ENCODE measurements at places on chromosomes 2 and 18. TPM values are rescaled to one million over a fixed set of nuclear protein-coding genes. Genes with fewer than 3 reads are reported as not detected.

DNA sequence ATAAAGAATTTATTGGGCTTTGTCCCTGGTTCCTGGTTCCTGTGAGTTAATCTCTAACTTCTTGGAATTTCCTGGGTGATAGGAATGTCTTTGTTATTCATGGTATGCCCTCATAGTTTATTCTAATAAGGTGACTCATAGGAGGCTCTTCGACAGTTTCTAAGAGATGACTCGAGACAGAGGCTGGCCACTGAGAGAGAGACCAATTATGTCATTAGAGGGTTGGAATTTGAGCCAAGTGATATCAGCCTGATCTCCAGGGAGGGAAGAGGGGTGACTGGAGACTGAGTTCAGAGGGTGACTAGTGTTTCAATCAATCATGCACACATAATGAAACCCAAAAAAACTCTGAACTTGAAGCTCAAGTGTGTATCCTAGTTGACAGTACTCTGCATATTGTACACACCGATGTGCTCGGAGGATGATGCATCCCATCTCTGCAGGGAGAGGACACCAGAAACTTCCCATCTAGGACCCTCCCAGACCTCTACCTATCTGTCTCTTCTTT lies 185.7 kb downstream of the MTCL1 start:
- peak; percentile 74 for DNase-seq

DNA sequence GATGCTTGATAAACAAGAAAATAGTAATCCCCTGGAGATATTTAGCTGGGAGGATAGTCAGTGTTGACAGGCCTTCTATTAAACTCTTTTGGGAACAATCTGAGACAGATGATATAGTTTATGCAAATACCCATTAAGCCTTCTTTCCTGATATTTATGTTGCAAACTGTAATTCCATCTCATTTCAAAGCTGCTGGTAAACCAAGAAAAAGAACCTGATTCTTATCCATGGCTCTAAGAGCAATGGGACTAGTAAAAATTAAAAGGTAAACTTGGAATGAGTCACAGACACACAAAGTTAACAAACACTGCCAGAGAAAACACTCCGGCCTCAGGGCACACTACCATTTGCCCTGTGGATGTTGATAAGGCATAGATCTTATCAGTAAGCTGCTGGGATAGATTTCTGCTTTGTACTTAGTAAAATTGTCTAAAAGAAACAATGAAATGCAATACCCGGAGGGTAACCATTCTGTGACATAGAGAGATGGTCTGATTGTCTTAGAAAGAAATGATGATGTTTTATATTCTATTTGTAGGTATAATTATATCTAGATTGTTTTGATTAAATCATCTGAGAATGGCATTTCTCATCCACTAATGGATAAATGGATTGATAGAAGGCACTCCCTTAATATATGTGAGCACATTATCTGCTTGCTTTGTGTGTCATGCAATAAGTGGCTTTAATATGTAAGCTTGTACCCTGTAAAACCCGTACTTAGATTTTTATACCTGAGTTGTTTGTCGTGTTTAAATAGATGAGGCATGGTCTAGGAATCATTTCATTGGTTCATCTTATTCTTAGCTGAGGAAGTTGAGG lies 13.2 kb downstream of the GALR1 start:
- no peak for DNase-seq

GRCh38 chr18:73245345-73245744 lies 377.6 kb upstream of the NETO1 start:
- no peak for DNase-seq

The FAM136A gene
- 35.8 TPM for total RNA-seq

DNA sequence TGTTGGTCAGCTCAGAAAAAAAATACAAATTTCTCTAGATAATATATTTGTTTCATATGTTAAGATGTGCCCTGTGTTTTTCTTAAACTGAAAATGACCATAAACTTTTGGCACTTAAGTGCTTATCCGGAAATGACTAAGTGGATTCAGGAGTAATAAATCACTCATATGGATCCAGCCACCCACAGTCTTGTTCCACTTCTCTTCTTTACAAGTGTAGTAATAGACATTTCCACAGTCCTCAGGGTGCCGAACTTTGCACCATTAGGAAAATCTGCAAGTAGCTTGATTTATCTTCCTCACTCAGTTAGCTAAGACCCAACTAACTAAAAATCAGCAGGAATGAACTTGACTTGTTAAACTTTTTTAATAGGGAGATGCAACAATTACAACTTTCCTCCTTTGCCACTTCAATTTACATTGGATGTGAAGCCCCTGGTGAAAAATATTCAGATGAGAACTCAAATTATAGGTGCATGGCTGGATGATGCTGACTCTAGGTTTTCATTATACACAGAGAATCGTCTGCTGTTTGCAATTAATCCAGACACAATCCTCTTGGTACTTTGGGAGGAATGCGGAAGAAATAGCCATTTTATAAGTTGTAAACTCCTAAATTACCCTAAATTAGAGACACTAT lies 322.5 kb downstream of the ARHGAP15 start:
- DNase-seq, result peak; percentile 36

The HOXD11 gene
- total RNA-seq, result not detected

DNA sequence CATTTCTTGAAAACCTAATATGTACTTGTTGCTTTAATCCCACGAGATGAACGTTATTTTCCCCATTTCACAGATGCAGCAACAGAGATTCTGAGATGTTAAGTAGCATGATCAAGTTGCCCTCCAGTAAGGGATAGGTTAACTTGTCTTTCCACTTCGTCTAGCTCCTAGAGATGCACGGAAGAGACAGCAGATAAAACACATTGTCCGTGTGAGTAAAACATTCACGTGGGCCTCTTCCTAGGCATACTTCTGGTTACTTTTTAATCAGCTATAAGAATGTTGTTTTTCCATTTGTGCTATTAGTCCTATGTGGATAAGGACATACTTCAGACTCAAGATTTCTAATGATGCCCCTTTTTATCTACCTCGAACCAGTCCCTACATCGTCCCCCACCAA lies 1.2 kb upstream of the ARHGAP28 start:
- DNase-seq, result no peak

- DNase-seq, result no peak
Measured at GRCh38 chr18:58593938-58594337, 35.0 kb downstream of the ALPK2 start.

DNA sequence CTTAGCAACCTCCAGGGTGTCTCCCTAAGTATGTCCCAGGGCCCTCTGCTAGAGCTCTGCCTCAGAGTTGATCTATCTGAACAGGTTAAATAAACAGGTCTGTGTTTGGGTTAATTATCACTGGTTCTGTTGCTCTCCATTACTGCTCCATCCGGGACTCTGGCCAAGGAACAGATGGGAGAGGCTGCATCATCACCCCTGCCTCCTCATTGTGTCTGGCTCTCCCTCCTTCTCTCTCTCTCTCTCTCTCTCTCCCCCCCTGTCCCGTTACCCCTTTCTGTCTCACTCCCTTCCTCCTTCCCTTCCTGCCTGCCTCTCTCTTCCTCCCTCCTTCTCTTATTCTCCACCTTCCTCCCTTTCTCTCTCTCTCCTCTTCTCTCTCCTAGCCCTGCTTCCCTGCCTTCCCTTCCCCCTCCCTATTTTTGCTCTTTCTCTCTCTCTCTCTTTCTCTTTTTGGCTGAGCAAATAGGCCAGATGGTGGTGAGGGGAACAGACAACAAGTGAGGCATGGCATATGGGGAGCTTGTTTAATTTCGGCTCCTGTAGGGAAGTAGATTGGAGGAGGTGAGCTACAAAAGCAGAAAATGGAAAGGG lies 62.1 kb downstream of the SETBP1 start:
- DNase-seq, result no peak

GRCh38 chr18:10040287-10041011 lies 126.6 kb downstream of the VAPA start:
- peak; percentile 23 for DNase-seq

- DNase-seq, result no peak
Measured at GRCh38 chr18:53426666-53427184, 797.7 kb downstream of the MBD2 start.

DNA sequence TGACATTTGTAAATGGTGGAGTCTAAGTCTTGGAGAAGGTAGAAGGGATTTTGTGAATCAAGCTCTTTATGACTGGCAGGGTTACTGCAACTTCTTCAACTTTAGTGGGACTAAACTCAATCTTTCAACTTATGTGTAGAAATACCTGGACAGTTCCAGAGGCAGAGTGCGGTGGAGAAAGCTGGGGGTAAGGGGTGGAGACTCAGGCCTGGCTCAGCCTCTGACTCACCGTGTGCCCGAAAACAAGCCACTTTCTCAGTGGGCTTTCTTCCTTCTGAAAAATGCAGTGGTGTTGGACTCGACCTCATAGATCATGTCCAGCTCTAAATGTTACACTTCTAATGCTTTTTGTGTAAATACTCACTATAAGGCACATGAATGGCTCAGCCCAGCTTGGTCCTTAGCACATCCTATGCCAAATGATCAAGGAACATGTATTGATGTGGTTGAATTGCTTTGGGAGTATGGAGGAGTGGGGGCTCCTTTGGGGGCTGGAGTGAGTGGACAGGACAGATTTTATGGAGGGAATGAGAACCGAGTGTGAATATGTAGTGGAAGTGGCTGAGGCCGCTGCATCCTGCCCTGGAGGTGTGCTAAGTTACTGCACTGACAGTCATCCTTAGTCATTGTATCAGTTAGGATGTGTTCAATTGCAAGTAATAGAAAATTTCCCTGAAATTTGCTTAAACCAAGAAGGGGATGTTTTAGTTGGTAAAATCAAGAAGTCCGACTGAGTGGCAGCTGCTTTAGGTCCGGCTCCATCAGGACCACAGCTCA lies 32.2 kb upstream of the IGFBP5 start:
- no peak for DNase-seq

DNA sequence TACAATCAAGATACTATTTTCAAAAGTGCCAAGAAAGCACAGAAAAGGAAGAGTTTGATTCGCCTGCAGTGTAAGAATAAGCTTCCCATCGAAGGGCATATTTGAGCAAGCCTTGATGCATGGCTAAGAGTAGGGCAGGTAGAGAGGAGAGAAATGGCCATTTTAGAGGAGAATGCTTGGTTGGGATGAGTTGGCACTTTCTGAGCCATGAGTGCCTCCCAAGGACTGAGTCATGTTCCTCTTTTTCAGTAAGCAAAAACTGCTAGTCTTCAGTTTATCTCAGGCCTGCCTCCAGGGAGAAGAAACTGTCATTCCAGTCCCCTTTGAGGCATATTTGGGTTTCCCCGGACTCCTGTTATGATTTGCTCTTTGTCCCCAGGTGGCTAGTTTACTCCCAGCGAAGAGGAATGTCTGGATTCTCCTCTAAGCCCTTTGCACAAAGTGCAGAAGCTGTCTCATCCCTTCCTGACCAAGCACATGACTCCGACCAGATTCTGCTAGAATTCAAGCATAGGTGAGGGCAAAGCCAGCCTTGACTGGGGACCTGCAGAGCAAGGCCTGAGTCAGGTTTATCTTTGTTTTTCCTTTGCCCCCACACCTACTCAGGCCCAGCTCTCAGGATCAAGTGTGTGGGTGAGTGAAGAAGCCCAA lies 115.2 kb downstream of the TTC32 start:
- DNase-seq, result no peak

The TTC39C gene
- 30.5 TPM for total RNA-seq

DNA sequence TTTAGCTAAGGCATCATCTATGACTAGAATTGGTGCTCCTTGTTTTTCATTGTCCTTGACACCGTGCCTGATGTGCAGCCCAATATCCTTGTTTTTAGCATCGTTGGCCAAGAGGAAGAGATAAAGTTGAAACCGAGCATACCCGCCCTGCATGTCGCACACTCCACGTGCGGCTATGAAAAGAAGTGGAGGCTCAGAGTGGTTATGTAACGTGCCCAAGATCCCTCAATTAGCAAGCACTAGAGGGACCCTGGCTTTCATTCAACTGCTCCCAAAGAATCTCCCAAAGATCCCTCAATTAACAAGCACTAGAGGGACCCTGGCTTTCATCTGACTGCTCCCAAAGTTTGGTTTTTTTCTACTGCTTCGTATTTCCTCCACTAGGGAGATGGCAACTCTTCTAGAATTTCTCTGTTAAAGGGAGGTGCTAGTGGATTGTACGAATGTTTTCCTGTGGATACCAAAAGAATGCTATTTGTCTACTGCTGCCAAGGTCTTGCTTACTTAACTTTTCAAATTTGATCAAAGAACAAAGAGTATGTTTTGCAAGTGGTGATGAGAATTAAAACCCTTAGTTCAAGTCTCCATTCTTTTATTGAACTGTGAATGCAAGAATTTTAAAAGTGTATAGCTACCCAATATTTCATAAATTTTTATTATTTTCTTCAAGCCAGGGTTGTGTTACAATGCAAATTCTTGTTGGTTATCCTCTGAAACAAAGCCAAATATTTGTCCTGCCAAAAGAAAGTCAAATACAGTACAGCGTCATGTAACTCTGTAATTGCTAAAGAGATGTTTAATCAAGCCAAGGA lies 92.1 kb downstream of the AOX1 start:
- peak; percentile 46 for DNase-seq

DNA sequence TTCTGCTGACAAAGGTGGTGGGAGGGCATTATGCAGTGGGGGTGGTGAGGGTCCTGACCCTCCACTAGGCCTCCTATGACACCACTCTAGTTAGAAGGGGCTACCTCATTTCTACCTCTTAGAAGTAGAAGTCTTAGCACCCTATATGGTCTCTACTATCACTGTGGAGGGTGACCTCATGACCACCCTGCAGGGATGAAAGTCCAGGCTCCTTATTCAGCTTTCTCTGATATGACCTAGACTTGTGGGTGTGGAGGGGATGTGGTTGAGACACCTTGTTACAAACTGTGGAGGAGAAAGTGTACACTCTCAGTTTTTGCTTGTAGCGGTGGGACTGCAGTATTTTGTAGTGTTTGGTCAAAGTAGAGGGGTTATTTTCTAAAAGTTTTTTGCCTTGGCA lies 18.6 kb downstream of the TMEM182 start:
- DNase-seq, result peak; percentile 32

The CYP26B1 gene
- not detected for total RNA-seq

GRCh38 chr2:126656431-126657147 lies 631 bp downstream of the GYPC start:
- DNase-seq, result no peak

DNA sequence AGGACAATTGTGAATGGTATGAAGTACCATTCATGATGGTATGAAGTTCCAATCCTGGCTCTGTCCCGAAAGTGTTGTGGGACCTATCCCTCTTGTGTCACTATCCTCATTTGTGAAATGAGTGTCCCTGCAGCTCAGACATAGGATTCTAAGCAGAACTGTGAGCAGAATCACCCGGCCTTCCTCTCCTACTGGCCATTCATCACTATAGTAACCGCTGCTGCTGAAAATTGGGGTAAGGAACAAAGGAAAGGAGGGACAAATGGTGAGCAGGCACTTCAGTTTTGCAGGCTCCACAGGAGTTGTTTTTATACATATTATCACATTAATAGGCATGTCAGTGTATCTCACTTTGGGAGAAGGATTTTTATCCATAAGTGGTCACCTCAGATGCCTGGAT lies 27.4 kb downstream of the SMYD1 start:
- no peak for DNase-seq

The LHCGR gene
- total RNA-seq, result 0.43 TPM

DNA sequence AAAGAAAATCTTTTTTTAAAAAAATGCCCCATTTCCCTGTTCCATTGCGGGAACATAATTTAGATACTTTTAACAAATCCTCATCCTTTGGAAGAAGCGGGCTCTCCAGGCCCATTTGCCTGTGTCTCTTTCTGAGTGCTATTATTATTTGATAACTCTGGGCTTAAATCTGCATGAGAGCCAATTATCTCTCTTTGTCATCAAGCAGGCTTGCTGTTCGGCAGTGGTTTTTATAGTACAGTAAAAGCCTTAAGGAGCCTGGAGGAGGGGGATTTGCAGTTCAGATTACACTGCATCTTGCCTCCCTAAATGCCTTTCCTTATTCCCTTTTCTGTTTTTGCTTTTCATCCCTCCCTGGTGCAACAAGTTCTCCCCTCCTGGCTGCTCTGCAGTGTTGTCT lies 50.6 kb downstream of the CELF4 start:
- DNase-seq, result no peak

Data from stomach (tissue), 19 donors.